Cardiac septum (tissue), 1 donor: ENCODE measurements at places on chromosomes 6 and 20. TPM values are rescaled to one million over a fixed set of nuclear protein-coding genes. Genes with fewer than 3 reads are reported as not detected.

PRICKLE4 gene
- 1.7 TPM for total RNA-seq

MMP24 gene
- total RNA-seq, result 0.40 TPM

SAPCD1 gene
- total RNA-seq, result 0.86 TPM

GRCh38 chr6:15336900-15337560 lies 91.2 kb downstream of the JARID2 start:
- DNase-seq, result no peak

DNA sequence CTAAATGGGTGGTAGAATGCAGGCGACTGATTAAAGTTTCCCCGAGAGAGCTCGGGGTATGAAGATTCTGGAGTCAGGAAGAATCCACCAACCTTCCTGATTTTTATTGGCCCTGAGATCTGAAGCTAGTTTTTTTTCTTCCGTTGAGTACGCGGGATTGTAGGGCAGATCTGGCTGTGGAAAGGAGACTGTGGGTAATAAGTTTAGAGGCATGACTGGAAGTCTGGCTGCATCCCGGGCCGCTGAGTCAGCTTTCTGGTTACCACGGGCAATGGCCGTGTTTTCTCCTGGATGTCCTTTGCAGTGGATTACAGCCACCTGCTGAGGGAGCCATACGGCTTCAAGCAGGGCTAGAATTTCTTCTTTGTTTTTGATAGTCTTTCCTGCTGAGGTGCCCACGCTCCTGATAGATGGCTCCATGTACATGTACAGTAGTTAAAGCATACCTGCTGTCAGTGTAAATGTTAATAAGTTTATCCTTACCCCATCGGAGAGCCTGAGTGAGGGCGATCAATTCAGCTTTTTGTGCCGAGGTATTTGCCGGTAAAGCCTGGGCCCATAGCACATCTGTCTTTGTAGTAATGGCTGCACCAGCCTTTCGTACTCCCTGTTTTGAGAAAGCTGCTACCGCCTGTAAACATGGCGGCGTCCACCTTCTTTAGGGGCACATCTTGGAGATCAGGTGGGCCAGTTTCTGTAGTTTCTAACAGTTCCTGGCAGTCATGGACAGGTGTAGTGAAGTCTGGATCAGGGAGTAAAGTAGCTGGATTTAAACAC lies 154.0 kb downstream of the TRIM27 start:
- DNase-seq, result no peak

TRERF1 gene
- total RNA-seq, result 0.86 TPM

NR2E1 gene
- total RNA-seq, result 0.08 TPM

LPIN3 gene
- 26.9 TPM for total RNA-seq

GRCh38 chr6:118292558-118292957 lies 255.5 kb upstream of the PLN start:
- no peak for DNase-seq

DNA sequence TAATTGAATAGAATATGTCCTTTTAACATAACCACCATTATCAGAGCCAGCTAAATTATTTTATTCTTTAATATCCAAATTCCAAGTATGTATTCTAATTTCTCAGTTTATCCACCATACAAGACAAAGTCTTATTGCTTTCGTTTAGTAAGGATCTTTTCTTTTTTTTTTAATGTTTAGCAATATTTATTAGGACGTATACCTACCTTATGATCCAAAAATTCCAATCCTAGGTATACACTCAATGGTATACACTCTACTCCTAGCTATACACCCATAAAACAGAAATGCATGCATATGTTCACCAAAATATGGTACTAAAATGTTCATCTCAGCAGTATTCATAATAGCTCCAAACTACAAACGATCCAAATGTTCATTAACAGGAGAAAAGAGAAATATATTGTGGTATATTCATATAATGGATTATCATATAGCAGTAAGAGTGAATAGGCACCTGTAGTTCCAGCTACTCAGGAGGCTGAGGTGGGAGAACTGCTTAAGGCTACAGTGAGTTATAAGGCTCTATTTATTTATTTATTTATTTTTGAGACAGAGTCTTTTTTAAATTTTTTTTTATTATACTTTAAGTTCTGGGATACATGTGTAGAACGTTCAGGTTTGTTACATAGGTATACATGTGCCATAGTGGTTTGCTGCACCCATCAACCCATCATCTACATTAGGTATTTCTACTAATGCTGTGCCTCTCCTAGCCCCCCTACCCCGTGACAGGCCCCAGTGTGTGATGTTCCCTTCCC lies 17.3 kb downstream of the TNFAIP3 start:
- no peak for DNase-seq

CTCFL gene
- not detected for total RNA-seq

SLC22A2 gene
- total RNA-seq, result not detected

LTB gene
- total RNA-seq, result 0.86 TPM
